ENCODE measurements at places on chromosomes 6 and 20.

DNA sequence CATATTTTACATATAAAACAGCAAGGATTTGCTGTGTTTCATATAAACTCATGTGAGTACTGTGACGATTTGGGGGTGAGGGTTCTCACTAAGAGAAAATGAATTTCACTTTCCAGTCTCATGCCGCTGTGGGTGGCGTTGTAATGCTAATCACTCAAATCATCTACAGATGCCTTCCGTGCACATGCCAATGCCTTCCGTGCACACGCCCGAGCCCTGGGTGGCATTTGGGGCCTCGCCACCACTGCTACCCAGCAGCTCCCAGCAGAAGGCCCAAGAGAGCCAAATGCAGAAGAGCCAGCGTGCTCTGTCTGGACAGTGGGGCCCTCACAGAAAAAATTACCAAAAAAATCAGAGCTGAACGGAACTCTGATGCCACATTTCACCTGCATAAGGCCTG lies 53.7 kb downstream of the WDR27 start:
- DNase-seq = no peak

DNA sequence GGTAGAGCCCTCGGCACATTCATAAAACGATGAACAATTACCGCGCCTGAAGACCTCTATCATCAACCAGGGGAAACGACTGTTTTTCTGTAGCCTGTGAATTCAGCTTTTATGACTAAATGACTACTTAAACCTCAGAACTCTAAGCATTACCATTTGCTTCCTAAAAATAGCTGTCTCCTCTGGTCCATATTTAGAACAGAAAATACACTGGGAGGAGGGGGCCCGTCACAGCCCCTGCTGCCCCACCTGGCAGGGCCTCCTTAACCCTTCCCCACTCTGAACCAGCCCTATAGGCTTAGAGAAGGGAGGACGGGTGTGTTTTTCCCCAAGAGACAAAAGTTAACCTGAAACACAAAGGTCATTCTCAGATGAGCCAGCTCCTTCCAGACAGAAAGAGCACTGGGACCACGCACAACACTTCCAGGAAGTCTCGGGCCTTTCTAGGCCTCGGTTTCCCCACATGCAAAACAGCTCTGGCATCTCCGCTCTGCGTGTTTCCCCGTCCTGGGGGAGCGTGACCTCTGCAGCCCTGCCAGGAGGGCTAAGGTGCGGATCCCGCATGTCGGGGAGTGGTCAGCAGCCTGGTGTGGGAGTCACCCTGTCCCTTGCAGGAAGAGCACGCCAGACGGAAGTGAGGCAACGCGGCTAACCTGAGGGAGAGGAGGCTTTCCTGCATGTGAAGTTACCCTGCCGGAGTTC lies 193.9 kb downstream of the DLL1 start:
- no peak for DNase-seq

DNA sequence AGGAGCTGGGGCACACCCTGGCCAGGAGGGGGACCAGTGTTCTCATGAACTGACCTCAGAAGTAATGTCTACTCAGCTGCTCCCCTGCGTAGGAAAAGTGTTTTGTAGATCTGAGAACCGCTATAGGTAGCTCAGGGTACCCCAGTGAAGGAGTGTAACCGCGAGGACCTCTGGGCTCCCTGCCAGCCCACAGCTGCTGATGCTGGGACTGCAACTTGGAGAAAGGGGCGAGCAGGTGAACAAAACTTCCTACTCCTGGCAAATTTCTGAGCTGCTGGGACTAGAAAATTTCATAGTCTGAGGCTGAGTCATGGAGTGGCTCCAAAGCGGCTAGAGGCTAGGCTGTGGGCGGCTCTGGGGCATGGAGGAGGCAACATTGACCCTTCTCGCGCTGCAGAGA lies 51.9 kb downstream of the PYGB start:
- DNase-seq = no peak

- no peak for DNase-seq
These were observed 648.8 kb upstream of the AGPAT4 start for GRCh38 chr6:161922631-161923119.

GRCh38 chr6:84371681-84372080 lies 144.2 kb upstream of the CEP162 start:
- no peak for DNase-seq

DNA sequence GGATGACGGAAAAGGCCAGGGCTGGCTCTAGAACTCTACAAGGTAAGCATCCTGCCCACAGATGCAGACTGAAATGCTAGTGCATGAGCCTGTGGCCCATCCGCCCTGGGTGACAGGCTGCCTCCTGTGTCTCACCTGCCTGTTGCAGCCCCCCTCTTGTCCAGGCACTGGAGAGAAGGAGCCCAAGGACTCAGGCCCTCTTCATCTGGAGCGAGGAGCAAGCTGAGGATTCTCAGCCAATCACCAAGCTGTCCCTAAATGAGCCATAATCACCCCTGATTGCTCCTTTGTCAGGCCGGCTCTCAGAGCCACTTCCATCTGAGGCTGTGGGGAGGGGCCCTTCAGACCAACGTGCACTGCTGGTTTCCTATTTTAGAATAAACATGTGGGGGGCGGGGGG lies 10.0 kb upstream of the SLC32A1 start:
- no peak for DNase-seq

GRCh38 chr6:134341999-134342567 lies 24.2 kb upstream of the SGK1 start:
- no peak for DNase-seq

DNA sequence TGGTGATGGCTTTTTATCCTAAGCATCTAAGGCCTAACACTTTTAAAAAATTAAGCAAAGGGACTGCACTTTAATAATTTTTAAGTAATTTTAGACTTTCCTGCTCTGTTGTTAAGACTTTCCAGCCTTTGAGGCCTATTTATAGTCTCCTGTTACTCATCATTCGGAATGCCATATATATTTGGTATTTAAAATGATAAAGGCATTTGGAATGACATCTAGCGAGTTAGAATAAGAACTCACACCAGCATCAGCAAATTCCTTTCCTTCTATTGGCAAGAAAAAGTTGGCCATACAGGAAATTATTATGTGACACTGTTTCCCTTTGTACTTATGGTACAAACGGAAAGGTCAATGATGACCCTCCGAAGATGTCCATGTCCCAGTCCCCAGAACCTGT lies 88.1 kb upstream of the STMND1 start:
- DNase-seq = no peak

GRCh38 chr6:3742076-3742425 lies 9.5 kb downstream of the PXDC1 start:
- no peak for DNase-seq

GRCh38 chr6:74409447-74409846 lies 713.4 kb downstream of the CD109 start:
- no peak for DNase-seq

DNA sequence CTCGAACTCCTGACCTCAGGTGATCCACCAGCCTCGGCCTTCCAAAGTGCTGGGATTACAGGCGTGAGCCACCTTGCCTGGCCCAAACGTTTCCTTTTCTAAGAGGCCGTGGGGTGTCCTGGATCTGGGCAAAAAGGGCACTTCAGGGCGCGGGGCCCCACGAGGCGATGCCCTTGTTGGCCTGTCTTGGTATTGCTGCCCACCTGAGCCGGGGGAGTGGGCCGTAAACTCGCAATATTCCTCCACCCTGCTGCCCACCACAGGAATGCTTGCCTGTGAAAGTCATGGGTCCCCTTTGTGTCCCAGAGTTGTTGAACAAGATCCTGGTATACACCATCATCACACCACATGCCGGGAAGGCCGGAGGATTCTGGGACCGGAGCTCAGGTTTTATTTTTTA lies 49.0 kb downstream of the SSR1 start:
- DNase-seq = no peak

DNA sequence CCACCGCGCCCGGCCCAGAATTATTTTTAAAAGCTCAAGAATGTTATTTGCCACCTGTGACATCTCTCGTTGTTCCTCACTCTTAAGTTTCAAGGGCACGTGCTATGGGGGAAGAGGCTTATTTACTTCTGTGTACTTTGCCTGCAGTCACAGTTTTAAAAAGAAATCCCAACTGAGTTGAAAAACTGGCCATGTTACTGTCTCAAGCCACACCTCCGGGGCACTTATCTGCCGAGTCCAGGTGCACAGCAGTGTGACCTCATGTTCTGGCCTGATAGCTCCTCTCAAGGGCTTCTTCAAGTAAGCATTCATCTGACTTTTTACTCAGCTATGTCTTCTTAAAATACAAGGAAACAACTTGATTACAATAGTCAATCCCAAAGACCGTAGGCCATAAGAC lies 34.5 kb downstream of the SHLD1 start:
- DNase-seq = no peak

- peak; percentile 69 for DNase-seq
These were observed 24.1 kb upstream of the ROS1 start for GRCh38 chr6:117449549-117450439.

GRCh38 chr6:97067045-97067444 lies 142.5 kb downstream of the KLHL32 start:
- no peak for DNase-seq

DNA sequence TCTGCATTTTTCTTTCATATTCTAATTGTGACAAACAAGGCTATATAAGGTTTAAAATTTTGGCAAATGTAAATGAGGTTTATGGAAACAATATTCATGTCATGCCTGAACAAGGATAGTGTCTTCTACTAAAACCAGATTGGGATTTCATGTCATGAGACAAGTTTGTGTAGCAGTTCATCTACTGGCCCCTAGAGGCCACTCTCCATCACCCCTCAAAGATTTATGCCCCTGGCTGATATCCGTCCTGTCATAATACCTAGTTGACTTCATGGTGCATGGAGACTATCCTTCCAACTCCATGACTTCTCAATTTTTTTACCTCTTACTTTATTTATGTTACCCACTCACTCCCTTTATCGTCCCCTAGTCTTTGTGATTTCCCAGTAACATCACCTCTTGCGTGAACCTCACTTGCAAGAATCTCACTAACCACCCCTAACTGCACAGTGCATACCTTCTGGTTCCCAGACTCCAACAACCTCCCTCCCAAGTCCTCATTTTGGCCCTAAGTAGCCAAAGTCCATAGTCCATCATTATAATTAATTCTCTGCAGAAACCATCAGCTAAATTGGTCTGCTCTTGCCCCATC lies 179.8 kb downstream of the TASP1 start:
- no peak for DNase-seq

GRCh38 chr6:80477591-80477990 lies 371.1 kb downstream of the BCKDHB start:
- no peak for DNase-seq

DNA sequence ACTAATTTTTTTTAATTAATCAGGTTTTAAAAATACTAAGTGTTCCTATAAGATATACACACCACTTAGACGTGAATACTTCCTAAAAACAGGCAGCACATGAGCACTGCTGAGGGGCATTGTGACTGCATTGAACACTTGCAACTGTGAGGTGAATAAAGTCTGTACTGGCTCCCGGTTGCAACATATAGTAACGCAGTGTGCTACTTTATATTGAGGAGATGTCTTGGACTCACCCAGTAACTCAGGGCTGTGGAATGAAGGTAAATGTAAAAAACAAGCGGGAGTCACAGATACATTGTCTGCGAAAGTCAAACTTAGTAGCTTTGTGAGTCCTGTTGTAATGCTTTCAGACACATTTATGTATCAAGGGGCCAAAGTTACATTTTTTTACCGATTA lies 17.0 kb upstream of the HLA-A start:
- DNase-seq = no peak

DNA sequence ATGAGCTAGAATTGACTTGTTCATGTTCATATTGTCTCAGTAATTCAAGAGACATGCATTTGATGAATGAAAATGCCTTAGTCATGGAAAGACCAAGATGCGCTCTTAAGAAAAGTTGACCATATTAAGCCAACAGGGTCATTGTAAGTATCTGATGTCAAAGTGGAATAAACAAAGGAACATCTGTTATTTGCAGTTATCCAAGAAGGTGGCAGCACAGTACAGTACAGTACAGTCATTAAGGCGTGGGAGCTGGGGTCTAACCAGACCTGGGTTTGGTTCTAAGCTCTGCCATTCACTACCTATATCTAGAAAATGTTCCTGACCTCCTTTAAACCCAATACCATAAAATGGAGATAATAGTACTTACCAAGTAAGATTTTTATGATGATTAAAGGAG lies 178.1 kb downstream of the BACH2 start:
- no peak for DNase-seq

GRCh38 chr6:16973545-16974386 lies 128.1 kb upstream of the STMND1 start:
- no peak for DNase-seq

DNA sequence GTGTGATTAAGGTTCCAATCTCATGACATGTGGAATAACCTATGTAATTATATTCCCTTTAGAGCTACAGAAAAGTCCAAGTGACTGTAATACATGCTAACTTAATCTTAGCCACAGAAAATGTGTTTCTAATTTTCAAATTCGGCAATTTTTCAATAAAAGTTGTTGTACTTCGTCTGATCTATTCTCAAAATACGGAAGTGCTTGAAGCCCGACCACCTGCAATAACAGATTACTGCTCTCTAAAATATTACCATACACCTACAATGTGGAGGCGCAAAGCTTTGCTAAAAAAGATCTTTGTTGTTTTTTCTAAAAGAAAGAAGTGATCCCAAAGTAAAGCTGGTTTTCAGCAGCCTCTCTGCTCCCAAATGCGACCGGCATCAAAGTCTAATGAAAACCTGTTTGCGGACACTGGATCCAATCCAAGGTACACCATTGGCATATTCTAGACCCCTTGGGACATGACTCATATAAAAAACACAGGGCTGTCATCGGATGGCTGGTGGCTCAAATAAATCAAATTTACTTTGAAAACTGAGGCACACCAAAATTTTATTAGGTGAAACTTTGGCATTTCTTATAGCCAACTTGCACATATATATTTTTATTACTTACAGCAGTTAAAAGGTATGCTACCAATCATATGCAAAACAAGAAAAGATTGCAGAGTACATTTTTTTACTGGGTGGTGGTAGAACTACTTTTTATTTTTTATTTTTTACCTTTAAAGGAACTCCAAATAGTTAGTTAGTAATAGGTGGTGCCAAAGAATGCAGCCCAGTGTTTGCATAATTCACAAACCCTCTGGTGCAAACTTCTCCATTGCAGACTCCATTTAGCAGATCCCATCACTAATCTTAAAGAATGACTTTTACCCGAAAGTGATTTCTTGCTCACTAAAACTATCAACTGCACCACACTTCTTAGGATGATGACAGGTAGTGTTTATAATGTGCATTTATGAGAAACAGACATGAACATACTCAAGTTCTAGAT lies 118.7 kb upstream of the TBX18 start:
- no peak for DNase-seq

DNA sequence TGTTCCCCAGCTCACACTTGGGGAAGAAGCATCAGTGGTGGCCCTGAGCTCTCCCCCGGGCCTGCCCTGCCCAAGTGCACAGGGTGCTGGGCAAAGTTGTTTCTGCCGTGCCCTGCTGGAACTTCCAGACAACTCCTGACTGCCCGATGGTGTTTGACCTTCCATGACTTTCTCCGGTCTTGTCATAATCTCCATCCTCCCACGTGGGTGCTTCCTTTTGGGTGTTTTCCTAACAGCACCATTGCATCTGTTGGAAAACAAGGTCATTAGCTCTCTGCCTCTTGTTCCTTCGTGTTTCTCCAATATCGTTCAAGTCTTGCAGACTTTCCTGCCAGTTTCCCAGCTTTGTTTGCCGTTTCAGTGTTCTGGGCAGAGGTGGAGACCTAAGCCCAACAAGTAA lies 68.7 kb upstream of the TIAM2 start:
- DNase-seq = no peak

Data from stimulated activated CD4-positive, alpha-beta T cell treated with anti-CD3 and anti-CD28 coated beads, Interleukin-2, amount 100 ng/mL, for 24 hours (primary cell).